ENCODE measurements at places on chromosomes 6 and 20. TPM values are rescaled to one million over a fixed set of nuclear protein-coding genes. Genes with fewer than 3 reads are reported as not detected.

DNA sequence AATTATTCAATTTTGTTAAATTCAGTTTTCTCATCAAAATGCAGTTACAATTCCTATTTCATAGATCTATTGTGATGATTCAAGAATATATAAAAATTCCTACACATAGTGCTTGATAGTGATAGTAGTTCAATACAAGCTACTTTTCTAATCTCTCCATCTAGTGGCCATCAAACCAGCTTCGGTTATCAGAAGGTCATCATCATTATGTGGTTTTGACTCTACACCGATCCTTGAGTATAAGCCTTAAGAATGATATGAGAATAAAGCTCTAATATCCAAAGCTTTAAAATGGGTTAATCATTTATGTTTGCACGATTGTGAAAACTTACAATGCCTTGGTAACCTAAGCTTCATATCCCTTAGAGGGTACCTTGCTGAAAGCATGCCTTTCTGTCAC, 167.5 kb upstream of the PREP start:
- no peak for DNase-seq

DNA sequence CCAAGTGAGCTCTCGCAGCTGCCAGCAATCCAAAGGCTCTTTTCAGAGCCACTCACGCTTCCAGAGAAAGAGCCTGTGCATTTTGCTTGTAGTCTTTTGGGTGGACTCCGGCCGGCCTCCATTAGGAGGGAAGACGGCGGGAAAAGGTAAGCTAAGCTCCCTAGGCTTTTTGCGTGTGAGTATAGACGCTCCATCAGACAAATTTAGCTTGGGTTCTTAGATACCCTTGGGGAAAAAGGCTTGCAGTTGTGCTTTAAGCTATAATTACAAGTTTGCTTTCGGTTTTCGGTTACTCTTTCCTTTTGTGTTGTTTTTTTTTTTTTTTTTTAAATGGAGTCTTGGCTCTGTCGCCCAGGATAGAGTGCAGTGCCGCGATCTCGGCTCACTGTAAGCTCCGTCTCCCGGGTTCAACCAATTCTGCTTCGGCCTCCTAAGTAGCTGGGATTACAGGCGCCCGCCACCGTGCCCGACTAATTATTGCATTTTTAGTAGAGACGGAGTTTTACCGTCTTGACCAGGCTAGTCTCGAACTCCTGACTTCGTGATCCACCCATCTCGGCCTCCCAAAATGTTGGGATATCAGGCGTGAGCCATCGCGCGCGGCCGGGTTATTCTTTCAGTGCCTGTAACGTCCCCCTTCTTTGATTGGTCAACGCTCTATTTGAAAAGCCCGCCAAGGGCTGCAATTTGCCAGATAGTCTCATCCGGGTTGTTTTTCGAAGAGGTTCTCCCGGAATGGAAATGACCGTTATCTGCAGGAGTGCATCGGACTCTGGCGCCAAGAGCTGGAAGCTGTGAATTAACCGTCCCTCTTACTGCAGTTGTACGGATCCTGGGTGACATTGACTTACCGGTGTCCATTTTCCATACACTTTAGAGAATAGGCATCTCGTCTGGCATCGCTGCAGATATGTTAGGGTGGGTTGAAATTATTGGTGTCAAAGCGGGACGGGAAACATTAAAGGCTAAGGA, 18.1 kb downstream of the OR2B2 start:
- DNase-seq, result peak; percentile 97

- no peak for DNase-seq
Observed at GRCh38 chr6:40536442-40536841, 50.7 kb downstream of the LRFN2 start.

- DNase-seq, result no peak
Observed at GRCh38 chr20:33635341-33635740, 26.8 kb upstream of the C20orf144 start.

- DNase-seq, result no peak
Observed at GRCh38 chr6:44269921-44270525, at the start of gene TMEM151B. Gene TMEM151B (plus strand): TSS chr6:44270450. CDS start chr6:44270743, 293 bp downstream.

DNA sequence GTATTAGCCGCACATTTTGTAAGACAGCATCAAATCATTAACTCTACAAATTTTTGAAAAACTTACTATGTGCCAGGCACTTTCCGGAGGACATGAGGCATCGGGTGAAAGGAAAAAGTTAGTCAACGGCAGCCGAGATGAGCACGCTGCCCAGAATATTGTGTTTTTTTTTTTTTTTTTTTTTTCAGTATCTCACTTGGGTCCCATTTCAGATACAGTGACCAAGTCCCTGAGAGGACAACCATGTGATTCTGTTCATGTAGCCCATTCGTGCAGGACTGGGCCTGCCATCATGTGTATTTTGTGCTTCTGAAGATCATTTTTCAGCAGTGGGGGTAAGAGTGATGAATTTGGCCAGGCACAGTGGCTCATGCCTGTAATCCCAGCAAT, 1.3 kb downstream of the SLA2 start:
- DNase-seq, result no peak

DNA sequence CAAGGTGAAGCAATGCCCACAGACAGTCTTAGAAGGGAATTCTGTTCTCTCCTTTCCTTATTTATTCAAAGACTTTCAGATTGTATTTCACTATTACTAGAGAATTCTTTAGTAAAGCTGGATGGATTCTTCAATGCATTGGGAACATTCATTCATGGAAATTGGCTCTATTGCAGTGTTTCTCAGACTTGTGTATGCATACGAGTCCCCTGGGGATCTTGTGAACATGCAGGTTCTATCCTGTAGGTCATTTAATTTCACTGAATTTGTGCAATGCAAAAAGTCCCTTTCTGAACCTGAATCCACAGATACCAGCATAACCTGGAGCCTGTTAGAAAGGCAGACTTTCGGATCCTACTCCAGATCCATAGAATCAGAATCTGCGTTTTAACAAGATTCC, 160.9 kb upstream of the AHI1 start:
- no peak for DNase-seq

GRCh38 chr20:57560554-57561355, at the start of gene PCK1:
Gene PCK1 (plus strand): TSS chr20:57561110. CDS start chr20:57561412, 302 bp downstream.
- no peak for DNase-seq

GRCh38 chr6:44508646-44509045, 121.1 kb downstream of the CDC5L start:
- DNase-seq, result no peak

- DNase-seq, result no peak
Observed at GRCh38 chr6:131779304-131779703, 28.5 kb upstream of the ENPP1 start.

GRCh38 chr6:118710616-118711015, 59.2 kb upstream of the CEP85L start:
- DNase-seq, result no peak

- no peak for DNase-seq
Observed at GRCh38 chr6:47076422-47077344, 34.6 kb upstream of the ADGRF1 start.

DNA sequence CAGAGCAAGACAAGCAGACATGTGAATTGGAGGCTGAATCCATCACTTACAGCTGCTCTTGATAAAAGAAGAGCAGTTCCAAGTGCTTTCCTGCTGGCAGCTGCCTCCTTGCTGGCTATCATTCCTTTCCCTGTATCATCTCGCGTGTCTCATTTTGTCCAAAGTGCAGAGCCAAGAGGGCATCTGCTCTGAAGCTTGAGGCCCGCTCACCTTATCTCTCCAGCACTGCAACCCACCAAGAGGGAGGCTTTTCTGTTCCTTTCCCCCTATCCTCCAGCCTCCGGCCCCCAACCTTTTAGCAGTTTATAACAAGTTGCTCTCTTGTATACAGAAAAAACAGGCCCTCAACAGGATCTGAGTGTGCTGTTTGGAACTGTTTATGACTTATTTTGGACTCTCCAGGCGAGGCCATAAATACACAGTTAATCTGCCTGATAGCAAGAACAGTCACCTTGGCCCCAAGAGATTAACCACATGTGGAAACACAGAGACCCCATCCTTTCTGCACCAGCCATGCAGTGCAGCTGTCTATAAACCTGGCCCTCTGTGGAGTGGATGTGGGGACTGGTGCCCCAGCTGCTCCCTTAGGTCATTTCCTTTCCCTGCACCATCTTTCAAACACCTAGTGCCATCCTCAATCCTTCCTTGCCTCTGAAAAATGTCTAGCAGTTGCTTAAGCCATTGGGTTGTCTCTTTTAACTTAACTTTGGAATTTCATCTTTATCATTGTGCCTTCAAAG, 172.5 kb upstream of the FERMT1 start:
- no peak for DNase-seq

- no peak for DNase-seq
Observed at GRCh38 chr20:45963059-45964005, 8.7 kb downstream of the ZNF335 start.

DNA sequence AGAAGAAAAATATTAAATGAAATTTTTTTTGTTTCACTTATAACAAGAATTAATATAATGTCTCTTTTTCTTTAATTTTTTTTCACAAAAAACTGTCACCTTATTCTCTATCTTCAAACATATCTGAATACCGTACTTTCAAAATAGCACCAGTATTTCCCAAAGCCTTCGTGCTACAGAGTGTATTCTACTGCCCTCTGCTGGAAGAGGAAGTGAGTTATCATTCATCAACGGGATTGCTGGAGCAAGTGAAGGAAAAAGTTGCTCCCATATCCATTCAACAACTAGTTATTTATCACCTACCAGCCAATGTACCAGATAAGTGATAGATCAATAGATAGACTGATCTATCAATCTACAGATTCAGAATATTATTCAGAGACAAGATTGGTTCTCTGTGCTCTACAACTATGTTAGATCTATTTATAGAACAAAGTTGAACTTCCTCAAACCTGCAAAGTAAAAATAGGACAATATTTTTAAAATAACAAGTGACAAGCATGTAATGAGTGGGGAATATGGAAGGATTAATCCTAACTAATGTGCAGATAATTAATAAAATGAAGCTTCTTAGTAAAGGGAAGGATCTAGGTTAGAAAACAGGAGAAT, 26.7 kb upstream of the TFAP2B start:
- DNase-seq, result peak; percentile 11

- DNase-seq, result no peak
Observed at GRCh38 chr6:44247338-44248302, 719 bp downstream of the HSP90AB1 start.

DNA sequence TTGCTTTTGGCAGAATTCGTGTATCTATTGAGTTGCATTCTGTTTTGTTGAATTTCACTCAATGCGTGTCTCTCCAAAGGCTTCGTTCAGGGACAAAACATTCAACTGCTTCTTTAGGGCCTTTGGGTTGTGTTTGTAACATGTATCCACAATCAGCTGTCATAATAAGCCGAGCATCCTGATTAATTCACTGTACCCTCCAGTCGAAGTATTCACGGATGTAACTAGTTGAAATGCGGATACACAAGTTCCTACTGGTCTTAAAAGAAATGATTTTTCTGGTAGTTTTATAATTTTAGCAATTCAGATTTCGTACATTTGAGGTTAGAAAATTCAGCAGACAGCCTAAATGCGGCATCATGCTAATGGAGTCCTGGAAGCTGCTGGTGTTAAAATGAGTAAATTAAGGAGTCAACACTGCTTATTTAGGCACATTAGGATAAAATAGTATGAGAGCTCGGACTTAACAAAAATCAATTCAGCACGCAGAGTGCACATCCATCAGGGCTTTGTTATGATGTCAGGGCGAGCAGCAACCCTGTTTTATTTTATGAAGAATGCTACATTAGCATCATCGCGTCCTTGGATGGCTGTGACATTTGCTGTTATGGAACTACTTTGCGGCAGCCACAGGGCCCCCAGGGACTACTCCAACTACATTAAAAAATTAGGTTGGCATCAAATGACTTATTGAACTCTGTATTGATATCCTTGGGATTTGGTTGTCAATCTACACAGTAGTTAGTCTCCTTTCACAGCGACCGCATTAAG, 489.3 kb upstream of the FLRT3 start:
- no peak for DNase-seq

GRCh38 chr6:144248003-144248402, 37.1 kb upstream of the UTRN start:
- DNase-seq, result no peak

DNA sequence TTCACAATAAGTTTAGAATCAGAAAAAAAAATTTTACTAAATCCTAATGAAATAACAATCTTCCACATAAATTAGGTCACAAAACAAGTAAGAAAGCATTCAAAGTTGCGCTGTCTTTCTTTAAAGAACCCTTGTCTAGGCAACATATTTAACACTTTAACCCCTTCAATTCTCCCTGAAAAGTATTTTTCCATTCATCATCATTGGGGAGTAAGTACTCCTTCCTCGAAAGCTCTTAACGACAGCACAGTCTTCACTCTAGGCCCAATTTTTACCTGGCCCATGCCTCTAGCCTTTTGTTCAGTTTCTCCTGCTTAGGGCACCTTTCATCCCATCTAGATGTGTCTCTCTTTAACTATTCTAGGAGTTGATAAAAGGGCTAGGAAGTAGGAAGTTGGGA, 2.6 kb downstream of the TSPYL1 start:
- no peak for DNase-seq

DNA sequence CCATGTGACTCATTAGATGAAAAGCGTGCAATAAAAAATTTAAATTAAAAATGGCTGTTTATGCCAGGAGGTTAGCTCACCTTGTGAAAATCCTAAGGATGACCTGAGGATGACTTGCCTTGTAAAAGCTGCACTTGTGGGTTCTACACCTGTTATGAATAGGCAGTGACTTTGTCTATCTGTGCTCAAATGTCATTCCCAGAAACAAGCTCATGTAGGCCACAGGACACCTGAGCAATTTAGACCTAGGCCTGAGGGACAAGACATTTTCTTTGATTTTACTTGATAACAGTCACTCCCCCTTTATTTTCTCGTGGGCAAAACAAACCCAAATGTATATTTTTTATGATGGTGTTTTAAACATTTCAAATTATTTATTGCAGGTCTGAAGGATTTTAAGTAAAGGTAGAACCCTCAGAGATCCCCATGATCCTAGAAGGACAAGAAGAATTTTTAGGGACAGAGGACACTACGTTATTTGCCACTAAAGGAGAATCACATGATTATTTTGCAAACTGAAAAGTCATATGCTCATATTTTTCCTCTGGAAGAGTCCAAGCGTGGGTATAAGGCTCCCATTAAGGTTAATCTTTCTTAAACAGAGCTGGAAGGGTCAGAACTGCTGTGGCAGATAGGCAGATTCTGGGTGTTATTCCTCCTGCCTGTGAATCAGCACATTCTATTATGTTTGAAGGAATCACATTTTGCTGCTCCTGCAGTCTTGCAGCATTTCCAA, 277.5 kb upstream of the MAN1A1 start:
- no peak for DNase-seq

GRCh38 chr6:52704060-52704459, 33.1 kb downstream of the TMEM14A start:
- DNase-seq, result no peak

GRCh38 chr6:4676016-4676415, 100.2 kb upstream of the CDYL start:
- no peak for DNase-seq

- DNase-seq, result no peak
Observed at GRCh38 chr6:168408504-168409136, 32.4 kb upstream of the SMOC2 start.

The GPX5 gene
- polyA plus RNA-seq, result not detected

The CBLN4 gene
- 0.23 TPM for polyA plus RNA-seq

The DSN1 gene
- polyA plus RNA-seq, result 7.8 TPM

The CST2 gene
- polyA plus RNA-seq, result not detected

The BPIFA1 gene
- not detected for polyA plus RNA-seq

The LTB gene
- polyA plus RNA-seq, result 1.1 TPM

The SIRPD gene
- polyA plus RNA-seq, result not detected
